ENCODE measurements at places on chromosomes 16 and 17. TPM values are rescaled to one million over a fixed set of nuclear protein-coding genes. Genes with fewer than 3 reads are reported as not detected.

GRCh38 chr17:49051269-49051668 is 54.1 kb downstream of the IGF2BP1 start:
- no peak overlapping the region for H3K4me3 ChIP-seq
- no peaks in the 10 kb centered on the region for H3K36me3 ChIP-seq
- DNase-seq = no peak
- no peak overlapping the region for H3K27ac ChIP-seq
- H3K4me1 ChIP-seq = peaks cover 4% of the 10 kb centered on the region

DNA sequence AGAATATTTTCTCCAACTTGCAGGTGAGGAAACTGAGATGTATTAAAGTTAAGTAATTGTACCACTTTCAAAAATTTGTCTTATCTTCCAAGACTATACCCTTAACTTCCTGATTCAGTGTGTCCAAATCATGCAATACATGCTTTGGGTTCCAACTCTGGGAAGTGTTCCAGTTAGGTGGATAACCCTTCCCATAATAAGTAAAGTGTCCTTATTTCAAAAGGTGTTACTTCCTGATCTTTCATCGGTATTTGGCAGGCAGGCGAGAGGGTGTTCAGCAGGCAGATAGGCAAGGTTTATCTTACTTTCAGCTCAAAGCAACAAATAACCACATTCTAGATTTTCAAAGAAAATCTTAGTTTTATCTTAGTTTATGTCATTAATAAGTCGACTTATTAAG is 46.3 kb upstream of the ARHGAP44 start:
- no peaks in the 10 kb centered on the region for H3K36me3 ChIP-seq
- DNase-seq = no peak
- H3K4me3 ChIP-seq = no peak overlapping the region

KRTAP2-3 gene
- total RNA-seq = not detected

- DNase-seq = no peak
- peaks cover 38% of the 10 kb centered on the region for H3K36me3 ChIP-seq
- no peak overlapping the region for H3K4me3 ChIP-seq
- H3K4me1 ChIP-seq = peaks cover 5% of the 10 kb centered on the region
Measured at GRCh38 chr17:3826191-3826590, 19.9 kb downstream of the NCBP3 start.

DNA sequence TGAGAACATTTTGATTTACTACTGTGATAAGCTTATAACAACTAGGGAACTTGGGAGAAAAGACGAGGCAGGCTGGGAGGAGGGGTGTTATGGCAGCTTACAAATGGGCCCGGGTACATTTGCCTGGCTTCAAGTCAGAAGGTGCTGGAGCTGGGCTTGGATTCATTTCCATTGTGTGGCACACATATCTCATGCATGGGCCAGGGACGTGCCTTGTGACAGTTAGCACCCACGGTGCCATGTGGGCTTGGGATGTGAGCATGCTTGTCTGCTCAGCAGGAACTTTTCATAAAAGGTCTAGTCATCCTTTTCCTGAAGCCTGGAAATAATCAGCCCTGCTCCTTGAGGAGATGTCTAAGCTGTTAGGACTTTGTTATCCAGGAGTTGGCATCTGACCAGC is 572.2 kb downstream of the CDH13 start:
- no peaks in the 10 kb centered on the region for H3K4me1 ChIP-seq
- H3K27me3 ChIP-seq = no peaks in the 10 kb centered on the region
- H3K36me3 ChIP-seq = no peaks in the 10 kb centered on the region
- no peak for DNase-seq
- no peak overlapping the region for H3K4me3 ChIP-seq

NRN1L gene
- total RNA-seq = 1.5 TPM

GRCh38 chr17:879546-880442 is 97.6 kb downstream of the MRM3 start:
- peak; percentile 60 for DNase-seq
- no peaks in the 10 kb centered on the region for H3K36me3 ChIP-seq
- peaks cover 17% of the 10 kb centered on the region for H3K4me1 ChIP-seq
- H3K4me3 ChIP-seq = no peak overlapping the region
- peaks cover 4% of the 10 kb centered on the region for H3K27me3 ChIP-seq

HIGD1B gene
- not detected for total RNA-seq

WNK4 gene
- total RNA-seq = 0.77 TPM

HYDIN gene
- not detected for total RNA-seq

DNA sequence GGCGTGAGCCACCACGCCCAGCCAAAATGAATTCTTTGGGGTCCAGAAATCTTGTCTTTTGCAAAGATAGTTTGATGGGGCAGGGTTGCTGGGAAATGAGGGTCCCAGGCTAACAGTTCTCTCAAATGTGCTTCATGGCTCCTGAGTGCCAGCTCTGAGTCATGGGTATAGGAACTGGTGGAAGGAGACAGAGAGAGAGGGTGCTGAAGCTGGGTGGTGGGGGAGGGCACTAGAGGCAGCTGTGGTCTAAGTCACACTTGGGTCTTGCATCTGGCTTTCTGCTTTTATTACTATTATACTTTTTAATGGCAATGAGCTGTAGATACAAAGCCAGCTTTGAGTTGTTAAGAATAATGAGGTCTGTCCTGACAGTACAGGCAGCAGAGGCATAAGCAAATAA is 54.6 kb downstream of the PRKCA start:
- peaks cover 12% of the 10 kb centered on the region for H3K36me3 ChIP-seq
- no peak overlapping the region for H3K27ac ChIP-seq
- H3K4me3 ChIP-seq = no peak overlapping the region

GCGR gene
- not detected for total RNA-seq

DNA sequence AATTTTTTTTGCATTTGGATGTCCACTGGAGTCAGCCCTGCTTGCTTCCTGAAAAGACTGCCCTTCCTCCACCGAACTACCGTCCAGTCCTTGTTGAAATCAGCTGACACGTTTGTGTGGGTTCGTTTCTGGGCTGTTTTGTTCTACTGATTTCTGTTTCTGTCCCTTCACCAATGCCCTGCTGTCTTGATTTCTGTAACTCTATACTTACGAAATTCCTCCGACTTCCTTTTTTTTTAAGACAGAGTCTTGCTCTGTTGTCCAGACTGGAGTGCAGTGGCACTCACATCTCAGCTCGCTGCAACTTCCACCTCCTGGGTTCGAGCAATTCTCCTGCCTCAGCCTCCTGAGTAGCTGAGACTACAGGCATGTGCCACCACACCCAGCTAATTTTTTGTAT is 8.4 kb upstream of the GAA start:
- H3K36me3 ChIP-seq = no peaks in the 10 kb centered on the region
- H3K27ac ChIP-seq = no peak overlapping the region
- H3K4me3 ChIP-seq = no peak overlapping the region
- no peak for DNase-seq
- peaks cover 2% of the 10 kb centered on the region for H3K27me3 ChIP-seq

DNA sequence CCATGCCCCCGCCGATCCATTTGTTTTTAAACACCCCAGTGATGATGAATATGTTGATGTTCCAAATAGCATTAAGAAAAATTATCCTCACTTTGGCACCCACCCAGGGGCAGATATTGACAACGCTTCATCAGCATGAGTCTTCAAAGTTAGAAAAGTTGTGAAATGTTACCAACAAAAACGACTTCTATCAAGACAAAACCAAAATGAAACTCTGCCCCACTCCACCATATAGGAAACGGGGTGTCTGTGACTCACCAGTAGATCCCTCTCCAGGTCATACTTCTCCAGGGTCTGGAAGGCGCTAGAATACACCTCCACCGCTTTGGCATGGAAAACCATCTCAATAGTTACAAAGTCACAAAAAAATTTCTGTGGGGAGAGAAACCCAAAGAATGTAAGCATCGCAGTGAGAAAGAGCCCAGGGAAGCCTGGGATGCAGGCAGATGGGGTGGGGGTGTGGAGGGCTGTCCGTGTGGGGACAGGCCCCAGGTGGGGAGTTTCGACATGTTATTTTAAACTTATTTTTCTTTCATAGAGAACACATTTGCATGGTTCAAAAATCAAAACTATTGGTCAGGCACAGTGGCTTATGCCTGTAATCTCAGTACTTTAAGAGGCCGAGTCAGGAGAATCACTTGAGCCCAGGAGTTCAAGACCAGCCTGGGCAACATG is 10.2 kb downstream of the CIBAR2 start:
- H3K36me3 ChIP-seq = no peaks in the 10 kb centered on the region
- H3K27ac ChIP-seq = peak overlapping the region; percentile 57
- no peak for DNase-seq
- no peak overlapping the region for H3K4me3 ChIP-seq

DNA sequence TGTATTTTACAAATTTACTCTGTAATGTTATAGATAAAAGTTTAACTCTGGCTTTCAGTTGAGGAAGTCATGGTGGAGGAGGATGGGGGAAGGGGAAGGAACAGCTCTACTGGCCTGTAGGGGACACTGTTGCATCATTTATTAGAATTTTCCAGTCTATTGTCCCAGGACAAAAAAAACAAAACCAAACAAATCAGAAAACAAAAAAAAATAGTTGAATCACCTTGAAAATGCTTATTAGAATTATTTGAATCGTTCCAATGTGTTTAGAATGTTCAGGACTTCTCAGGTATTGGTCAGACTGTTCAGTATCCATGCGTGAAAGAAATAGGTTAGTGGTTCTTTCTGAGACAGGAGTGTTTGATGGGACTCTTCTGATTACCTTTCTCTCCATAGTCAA is 242.0 kb downstream of the FTO start:
- no peak overlapping the region for H3K4me3 ChIP-seq
- H3K36me3 ChIP-seq = no peaks in the 10 kb centered on the region
- H3K27ac ChIP-seq = no peak overlapping the region
- no peak for DNase-seq
- peaks cover 8% of the 10 kb centered on the region for H3K4me1 ChIP-seq

- peaks cover 65% of the 10 kb centered on the region for H3K4me1 ChIP-seq
- DNase-seq = no peak
- peak overlapping the region; percentile 27 for H3K4me3 ChIP-seq
- H3K36me3 ChIP-seq = peaks cover 59% of the 10 kb centered on the region
- H3K27ac ChIP-seq = peak overlapping the region; percentile 62
- H3K27me3 ChIP-seq = no peaks in the 10 kb centered on the region
Measured at GRCh38 chr17:80644536-80644935, 99.9 kb downstream of the RPTOR start.

GRCh38 chr16:3070608-3071111 is 5.2 kb downstream of the IL32 start:
- peak overlapping the region; percentile 94 for H3K27ac ChIP-seq
- H3K4me3 ChIP-seq = peak overlapping the region; percentile 8
- H3K27me3 ChIP-seq = no peaks in the 10 kb centered on the region
- H3K36me3 ChIP-seq = peaks cover 55% of the 10 kb centered on the region
- H3K4me1 ChIP-seq = peaks cover 67% of the 10 kb centered on the region
- no peak for DNase-seq

DNA sequence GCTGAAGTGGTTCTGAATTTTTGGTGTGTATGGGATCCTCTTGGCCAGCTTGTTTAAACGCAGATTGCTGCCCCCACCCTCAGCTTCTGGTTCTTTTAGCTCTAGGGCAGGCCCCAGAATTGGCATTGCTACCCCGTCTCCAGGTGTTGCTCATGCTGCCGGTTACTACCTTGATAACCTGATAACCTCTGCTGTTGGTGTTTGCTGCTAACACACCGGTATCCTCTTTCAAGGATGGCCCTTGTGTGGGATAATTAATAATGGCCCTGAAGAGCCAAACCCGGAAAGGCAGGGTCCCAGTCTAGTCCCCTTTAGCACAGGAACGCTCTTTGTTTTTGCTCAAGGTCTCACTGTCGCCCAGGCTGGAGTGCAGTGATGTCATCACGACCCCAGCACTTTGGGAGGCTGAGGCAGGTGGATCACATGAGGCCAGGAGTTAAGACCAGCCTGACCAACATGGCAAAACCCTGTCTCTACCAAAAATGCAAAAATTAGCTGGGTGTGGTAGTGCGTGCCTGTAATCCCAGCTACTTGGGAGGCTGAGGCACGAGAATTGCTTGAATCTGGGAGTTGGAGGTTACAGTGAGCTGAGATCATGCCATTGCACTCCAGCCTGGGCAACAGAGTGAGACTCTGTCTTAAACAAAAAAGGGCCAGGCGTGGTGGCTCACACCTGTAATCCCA is 1.3 kb upstream of the ST3GAL2 start:
- H3K36me3 ChIP-seq = no peaks in the 10 kb centered on the region
- no peaks in the 10 kb centered on the region for H3K27me3 ChIP-seq
- peak overlapping the region; percentile 94 for H3K27ac ChIP-seq
- peaks cover 34% of the 10 kb centered on the region for H3K4me1 ChIP-seq
- peak overlapping the region; percentile 90 for H3K4me3 ChIP-seq
- DNase-seq = no peak

DNA sequence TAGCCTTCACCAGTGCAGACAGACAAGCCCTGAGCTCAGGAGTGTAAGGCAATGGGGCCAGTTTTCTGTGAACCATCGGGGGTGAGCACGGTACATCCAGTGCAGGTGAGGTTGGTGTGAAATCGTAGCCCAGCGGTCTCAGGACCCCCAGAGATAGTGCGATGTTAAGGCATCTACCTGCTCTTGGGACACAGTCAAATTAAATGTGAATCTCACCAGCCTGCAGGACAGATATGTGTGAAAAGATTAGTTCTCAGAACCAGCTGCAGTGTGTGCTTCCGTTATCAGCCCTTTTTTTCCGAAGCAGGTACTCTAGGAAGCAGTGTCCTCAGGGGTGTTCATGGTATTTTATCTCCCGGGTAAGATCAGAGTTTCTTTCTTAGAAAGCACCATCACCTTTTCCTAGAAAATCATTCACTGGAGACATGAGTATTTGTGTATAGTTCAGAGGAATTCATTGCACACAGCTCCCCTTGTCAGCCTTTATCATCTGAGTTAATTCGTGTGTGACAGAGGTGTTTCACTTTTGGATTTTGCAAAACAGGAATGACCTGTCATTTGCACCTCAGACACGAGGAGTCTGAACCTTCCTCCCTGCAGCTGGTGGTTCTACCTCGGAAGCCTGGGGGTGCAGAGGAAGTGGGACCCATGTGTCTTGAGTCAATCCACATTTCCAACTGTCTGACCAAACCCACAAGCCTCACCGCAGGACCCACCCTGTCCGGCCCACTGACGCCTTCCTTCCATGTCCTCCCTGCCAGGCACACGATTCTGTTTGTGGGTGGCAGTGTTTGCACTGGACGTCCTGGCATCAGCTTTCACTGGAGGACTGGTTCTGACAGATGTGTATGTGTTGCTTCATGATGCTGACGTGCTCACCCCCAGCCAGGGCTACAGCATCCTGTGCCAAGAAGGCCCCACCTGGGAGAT is 107.8 kb downstream of the CLEC16A start:
- H3K27me3 ChIP-seq = no peaks in the 10 kb centered on the region
- H3K36me3 ChIP-seq = peaks cover 63% of the 10 kb centered on the region
- peak; percentile 79 for DNase-seq
- H3K27ac ChIP-seq = peak overlapping the region; percentile 90
- H3K4me1 ChIP-seq = peaks cover 86% of the 10 kb centered on the region

DNA sequence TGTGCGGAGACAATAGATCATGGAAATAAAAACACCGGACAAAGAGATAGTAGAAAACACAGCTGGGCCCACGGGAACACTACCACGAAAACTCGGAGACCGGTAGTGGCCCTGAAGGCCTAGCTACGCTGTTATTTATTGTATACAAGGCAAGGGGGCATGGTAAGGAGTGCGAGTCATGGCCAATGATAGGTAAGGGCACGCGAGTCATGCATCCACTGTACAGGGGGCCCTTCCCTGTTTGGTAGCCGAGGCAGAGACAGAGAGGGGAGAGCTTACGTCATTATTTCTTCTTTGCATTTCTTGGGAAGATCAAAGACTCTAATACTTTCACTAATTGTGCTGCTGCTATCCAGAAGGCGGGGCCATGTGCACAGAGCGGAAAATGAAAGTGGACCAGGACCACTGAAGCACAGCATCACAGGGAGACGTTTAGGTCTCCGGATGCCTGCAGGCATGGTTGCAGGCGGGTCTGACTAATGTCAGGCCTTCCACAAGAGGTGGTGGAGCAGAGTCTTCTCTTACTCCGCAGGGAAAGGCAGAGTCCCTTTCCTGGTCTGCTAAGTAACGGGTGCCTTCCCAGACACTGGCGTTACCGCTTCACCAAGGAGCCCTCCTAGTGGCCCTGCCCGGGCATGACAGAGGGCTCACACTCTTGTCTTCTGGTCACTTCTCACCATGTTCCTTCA is 74.4 kb upstream of the ARL4D start:
- H3K27me3 ChIP-seq = peaks cover 26% of the 10 kb centered on the region
- H3K27ac ChIP-seq = no peak overlapping the region
- no peak for DNase-seq

Measured in activated CD4-positive, alpha-beta T cell treated with anti-CD3 and anti-CD28 coated beads, Interleukin-2, amount 10 ng/mL, durations not matched to agents 7 days and 5 days (primary cell).